Skeletal muscle cell (primary cell): ENCODE measurements at places on chromosomes 1 and 21.
A peak's percentile ranks its signal among the peaks of the same experiment; 100 is the strongest.

GRCh38 chr1:41950820-41951219 lies 32.1 kb upstream of the HIVEP3 start:
- no peak for DNase-seq

DNA sequence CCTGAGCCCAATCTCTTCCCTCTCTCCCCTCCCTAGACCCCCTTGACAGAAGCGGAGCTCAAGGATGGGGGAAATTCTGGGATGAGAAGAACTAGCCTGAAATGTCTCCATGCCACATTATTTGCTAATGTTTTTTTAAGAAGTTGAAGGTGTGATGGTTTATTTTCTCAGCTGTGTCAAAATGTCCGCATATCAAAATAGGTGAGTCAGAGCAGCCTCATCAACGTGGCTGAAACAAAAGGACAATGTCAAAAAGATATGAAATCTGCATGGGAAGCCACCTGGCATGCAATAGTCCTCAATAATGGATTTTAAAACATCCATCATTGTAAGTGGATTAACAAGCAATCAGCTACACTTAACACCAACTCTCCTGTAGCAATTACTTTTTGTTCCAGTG lies 101.4 kb downstream of the BEND5 start:
- DNase-seq, result no peak

DNA sequence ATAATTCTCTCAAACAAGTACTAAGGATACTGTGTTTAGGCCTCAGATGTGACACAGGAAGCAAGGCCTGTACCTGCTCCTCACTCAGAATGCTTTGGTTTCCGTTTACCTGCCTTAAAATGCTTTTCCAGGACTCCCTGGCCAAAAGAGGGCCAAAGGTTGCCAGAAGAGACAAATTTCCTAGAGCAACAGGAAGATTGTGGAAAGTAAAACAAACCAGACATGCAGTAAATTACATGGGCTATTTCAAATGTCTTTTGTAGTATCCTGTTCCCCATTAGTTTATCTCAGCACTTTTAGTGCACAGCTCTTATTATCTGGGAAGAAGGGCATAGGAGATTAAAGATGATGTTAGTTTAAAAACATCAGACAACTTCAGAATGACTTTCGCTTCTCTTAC lies 280.0 kb downstream of the NFIA start:
- no peak for DNase-seq

DNA sequence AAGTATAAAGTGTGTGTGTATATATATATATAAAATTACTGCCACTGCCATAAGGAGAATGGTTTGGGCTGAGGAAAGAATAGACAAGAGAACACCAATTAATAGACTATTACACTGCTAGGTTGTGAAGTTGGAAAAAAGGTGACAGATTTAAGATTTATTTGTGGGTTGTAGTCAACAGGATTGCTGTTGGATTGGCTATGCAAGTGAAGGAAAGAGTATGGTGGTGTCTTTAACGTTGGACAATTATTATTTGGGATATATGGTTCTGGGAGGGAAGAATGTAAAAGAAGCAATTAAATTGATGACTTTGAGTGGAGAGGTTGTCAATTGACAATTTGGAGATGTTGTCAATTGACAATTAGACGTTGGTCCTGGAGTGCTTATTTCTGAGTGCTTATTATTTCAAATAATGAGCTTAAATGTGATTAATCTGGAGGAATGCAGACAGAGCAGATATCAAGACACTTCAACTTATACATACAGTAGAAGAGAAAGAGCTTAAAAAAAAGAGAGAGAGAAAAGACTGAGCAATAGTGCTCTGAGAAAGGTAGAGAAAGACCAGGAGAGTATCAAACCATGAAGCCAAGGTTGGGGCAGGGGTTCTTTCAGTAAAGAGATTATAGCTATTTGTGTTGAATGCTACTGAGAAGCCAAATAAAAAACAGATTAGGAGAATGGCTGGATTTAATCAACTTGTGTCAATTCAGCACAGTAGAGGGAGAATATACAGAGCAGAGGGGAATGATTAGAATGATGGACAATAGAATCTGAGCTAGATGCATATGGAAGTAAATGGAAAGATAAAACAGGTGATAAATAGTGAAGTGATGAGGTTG lies 9.7 kb downstream of the PTGS2 start:
- DNase-seq, result no peak

DNA sequence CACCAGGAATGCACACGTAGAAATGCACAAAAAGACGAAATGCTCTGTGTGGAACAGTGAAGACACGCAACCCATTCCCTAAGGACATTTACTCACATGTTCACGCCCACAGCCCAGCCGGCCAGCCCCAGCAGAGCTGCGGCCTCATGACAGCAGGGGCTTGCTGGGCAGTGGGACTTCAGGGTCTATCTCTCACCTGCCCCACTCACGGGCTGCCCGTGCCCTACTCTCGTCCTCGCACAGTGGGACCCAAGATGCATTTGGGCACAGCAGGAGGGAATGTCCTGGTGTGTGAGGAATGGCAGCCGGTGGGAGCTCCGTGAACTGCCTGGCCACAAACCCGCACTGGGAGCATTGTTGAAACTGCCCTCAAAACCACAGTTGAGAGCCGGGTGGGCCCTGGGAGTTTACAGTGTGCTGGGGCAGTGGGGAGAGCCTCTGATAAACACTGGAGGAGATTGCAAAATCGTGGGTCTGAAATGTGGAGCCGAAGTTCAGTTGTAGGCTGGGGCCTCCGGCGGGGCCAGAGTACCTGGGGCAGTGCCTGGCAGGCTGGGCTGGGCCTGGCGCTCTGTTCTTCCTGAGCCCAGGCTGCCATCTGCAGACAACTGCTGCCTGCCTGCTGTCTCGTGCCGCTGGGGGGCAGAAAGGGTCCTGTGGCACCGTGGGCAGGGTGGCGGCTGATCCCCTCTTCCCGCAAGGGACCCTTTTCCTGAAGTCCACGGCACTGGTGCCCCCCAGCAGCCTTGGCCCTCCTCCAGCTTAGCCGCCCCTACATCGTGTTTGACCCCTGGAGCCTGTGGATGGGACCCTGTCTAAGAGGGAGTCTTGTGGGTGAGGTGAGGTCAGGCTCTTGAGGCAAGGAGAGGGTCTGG lies 20.7 kb upstream of the POFUT2 start:
- DNase-seq, result peak; percentile 80

DNA sequence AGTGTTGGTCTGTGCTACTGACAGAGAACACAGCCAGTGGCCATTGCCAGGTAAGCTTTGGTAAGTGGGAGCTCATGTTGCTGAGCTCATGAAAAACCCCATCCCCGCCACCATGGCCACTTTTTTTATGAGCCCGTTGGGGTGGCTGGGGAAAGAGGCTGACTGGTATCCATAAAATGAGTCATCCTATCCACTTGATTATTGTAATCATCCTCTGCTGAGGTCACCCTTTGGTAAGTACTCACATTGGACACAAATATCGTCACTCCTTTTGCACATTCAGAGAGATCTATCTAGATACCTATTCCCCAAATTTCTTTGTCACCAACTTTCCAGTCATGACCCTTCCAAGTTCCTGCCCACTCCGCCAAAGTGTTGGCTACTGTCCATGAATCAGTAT lies 22.0 kb downstream of the SLAMF7 start:
- DNase-seq, result no peak

DNA sequence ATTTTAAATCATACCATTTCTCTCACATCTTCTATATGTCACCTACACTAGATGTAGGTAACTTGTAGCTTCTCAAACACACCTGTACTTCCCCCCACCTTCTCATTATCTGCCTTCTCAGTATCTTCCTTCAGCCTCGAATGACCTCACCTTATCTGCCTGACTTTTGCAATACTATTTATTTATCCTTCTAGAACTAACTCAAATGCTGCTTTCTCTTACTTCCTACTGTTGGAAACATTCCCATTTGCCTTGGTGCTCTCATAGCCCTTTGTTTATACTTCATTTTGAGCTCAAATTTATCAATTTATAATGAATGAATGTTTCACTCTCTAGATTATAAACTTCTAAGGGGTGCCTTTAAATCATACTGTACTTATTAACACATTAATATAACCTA lies 50.4 kb upstream of the KIAA1614 start:
- DNase-seq, result no peak

- DNase-seq, result no peak
Measured at GRCh38 chr21:38989379-38989744, 183.6 kb downstream of the ETS2 start.

DNA sequence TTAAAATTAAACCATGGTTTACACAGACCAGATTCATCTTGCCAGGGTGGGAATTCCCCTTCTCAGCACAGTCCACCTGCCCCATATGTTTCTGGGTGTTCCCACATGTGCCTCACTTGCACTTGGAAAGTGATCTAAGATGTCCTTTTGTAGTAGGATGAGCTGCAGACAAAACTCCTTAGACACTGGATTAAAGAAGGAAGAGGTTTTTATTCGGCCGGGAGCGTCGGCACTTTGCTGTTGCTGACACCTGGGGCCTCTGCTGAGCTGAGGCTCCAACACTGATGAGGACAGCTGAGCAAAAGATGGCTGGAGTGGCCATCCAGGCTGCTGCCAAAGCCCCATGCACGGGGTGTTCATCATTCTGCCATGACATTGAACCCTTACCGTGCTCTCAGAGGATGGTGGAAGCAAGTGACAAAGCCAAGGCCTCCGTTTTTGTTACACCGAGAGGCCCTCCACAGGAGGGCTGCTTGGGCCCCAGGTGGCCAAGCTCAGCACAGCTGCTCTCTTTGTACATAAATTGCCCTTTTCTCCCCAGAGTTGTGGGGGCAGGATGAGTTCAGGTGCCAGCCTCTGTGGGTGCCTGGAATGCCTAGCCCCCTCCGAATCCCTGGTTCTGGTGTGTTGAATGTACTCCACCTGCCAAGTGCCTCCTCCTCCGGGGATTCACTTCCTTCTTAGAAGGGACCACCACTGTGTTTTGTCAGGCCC lies 7.3 kb upstream of the ACOT11 start:
- no peak for DNase-seq

GRCh38 chr1:154565876-154566275 lies 1.7 kb upstream of the CHRNB2 start:
- no peak for DNase-seq

- no peak for DNase-seq
Measured at GRCh38 chr1:75131565-75132241, 2.5 kb upstream of the LHX8 start.

DNA sequence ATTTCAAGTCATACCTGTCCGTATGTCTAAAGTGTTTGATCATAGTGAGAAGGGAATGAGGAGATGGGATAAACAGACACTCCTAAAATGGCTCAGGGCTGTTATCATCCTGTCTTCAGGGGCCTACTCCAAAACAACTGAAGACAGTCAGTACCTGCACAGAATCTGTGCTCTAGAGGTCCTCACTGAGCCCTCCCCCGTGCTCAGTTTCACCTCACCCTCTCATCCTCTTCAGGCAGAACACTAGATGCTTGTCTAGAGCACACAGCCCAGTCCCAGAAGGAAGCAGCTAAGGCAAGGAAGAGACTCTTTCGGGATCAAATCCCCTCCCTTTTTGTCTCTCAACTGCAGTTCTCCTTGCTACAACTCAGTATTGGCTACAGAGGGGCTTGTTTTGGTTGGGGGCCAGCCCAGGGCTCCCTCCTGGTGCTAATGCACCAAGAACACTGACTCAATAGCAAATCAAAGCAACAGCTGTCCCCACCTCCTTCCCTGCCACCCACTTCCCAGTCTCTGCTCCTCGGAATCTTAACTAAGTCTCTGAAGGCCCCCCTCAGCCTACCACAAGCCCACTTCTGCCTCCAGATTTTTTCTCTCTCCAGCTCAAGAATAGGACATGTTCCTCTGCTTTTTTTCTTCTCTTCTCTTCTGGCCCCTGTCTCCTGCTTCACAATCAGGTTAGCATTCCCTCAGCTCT lies 10.1 kb downstream of the CADM3 start:
- DNase-seq, result no peak

GRCh38 chr1:89125913-89126580 lies at the start of gene GBP2:
TSS of gene GBP2 (minus strand) at chr1:89126114. CDS start at chr1:89121966, 4,148 bp downstream.
- DNase-seq, result peak; percentile 35

- no peak for DNase-seq
Measured at GRCh38 chr1:118993700-118994026, 5.5 kb upstream of the TBX15 start.

GRCh38 chr1:42838482-42839190 lies 7.8 kb upstream of the ZNF691 start:
- DNase-seq, result no peak
